Activated CD4-positive, CD25-positive, alpha-beta regulatory T cell treated with anti-CD3 and anti-CD28 coated beads, Interleukin-2, amount 50 U/mL, for 72 hours (primary cell): ENCODE measurements at places on chromosomes 4 and X.

DNA sequence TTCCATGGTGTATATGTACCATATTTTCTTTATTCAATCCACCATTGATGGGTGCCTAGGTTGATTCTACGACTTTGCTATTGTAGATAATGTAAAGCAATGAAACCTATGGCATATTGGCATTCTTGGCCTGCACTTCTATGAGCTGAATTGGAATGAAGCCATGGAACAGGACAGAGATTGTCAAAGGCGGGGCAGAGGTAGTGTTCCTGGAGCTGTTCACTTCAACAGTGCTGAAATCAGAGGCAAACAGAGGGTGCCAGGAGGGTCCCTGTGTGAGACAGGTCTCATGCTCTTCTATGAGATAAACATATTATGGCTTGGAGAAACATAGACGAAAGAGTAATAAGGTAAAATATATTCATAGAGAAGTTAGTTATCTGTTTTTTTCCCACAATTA lies 342.6 kb upstream of the VCX start:
- DNase-seq, result no peak

GRCh38 chr4:3337357-3337732 lies 44.5 kb downstream of the RGS12 start:
- no peak for DNase-seq

- no peak for DNase-seq
Measured at GRCh38 chr4:26692014-26692726, 108.3 kb downstream of the TBC1D19 start.

- DNase-seq, result no peak
Measured at GRCh38 chr4:149727663-149728062, 88.0 kb downstream of the IQCM start.

DNA sequence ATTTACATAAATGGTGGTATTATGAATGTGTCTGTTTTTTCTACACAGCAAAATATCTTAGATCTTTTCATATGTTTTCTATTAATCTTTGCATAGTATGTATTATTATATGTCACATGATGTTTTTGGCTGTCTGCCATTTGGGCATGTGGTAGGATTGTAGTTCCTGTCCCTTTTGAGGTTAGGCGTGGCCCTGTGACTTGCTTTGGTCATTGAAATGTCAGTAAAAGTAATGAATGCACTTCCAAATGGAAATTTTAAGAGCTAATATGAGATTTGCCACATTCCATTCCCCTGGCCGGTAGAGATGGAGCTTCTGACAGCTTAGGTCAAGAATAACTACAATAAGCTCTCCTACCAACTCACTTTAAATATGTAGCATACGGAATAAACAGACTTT lies 45.1 kb downstream of the JADE3 start:
- no peak for DNase-seq

DNA sequence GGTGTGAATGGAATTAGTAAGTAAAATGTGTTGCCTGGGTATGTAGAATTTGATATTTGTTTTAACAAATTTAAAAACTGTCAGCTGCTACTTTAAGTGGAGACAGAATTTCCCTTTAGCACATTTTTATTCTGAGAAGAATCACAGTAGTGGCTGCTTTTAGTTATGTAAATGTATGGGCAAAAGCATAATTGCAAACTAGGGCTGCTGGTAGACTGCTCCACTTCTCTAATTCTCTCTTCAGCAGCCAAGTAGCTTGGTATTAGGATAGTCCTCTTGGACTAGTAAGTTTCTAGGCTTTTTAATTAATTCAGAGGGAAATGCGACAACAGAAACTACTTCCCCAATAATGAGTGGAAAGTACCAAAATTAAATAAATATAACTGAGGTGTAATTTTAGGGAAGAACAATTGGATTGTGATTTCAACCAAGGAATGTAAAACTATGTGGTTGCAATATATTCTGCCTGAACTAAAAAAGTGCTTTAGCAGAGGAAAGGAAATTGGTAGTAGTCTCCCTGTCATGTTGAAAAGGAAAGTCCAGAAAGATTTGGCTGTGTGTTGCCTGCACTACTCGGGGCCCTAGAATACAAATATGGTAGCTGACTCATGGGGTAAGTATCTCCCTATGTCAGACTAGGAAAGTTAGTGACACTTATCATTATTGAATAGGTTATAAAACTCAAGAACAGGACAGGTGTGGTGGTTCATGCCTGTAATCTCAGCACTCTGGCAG lies 9.2 kb upstream of the EIF4E start:
- DNase-seq, result no peak

GRCh38 chr4:144906181-144906925 lies 191.6 kb downstream of the ANAPC10 start:
- no peak for DNase-seq

DNA sequence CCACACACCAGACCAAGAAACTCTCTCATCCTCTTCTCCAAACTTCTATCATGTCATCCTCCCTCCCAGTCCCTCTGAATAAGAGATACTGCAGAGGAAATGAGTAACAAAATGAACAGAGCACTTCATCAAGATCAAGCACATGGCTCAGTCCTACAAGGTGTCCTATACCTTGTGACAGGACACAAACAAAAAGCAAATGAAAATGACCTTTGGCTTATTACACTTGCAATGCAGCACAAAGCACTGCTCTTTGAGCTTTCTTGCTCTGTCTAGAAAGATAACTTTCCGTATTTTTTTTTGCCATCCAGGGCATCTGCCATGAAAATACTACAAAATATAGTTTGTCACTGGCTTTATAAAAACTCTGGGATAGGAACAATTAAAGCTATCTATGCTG lies 402.7 kb downstream of the HNRNPD start:
- DNase-seq, result no peak

GRCh38 chrX:48522291-48522690 lies 683 bp downstream of the EBP start:
- DNase-seq, result no peak

GRCh38 chrX:103817502-103817901 lies 14.6 kb downstream of the RAB9B start:
- DNase-seq, result no peak

DNA sequence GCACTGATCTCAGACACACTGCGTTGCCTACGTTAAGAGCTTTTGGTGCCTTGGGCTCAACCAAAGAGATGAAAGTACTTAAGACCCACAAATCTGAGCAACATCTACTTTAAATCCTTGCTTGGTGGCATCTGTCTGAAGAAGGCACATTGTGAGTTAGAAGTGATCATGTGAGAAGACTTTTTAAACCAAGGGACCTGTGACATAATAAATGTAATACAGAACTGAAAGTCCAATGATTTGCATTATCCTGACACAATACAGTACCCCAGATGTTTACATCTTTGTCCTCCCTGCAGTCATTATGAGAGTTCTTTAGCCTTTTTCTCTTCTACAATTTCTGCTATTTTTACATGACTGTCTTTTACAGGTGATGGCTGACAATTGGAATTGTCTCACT lies 96.7 kb upstream of the FTHL17 start:
- no peak for DNase-seq

DNA sequence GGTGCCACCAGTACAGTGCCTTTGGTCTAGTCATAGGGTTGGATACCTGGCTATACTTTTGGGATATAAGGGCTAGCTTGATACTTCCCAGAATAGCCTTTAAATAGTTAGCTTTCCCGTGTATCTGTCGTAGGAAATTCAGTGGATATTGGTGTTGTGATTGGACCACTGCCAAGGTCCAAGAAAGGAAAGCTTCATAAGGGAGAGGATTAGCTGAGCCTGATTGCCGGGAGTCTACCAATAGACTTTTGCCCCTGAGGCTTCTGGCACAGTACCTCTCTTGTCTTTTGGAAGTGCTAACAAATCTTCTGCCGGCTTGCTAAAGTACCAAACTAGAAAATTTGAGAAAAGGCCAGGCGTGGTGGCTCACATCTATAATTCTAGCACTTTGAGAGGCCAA lies 350.6 kb downstream of the CHIC1 start:
- no peak for DNase-seq

- DNase-seq, result no peak
Measured at GRCh38 chrX:43882294-43882681, at the start of gene MAOB. Gene MAOB (minus strand): TSS chrX:43882450. CDS start chrX:43882299, 151 bp downstream.

- DNase-seq, result no peak
Measured at GRCh38 chr4:108477527-108478108, 142.8 kb upstream of the RPL34 start.

- DNase-seq, result no peak
Measured at GRCh38 chr4:142832022-142832421, 14.1 kb downstream of the INPP4B start.

GRCh38 chr4:10666616-10667015 lies 18.0 kb downstream of the CLNK start:
- no peak for DNase-seq

DNA sequence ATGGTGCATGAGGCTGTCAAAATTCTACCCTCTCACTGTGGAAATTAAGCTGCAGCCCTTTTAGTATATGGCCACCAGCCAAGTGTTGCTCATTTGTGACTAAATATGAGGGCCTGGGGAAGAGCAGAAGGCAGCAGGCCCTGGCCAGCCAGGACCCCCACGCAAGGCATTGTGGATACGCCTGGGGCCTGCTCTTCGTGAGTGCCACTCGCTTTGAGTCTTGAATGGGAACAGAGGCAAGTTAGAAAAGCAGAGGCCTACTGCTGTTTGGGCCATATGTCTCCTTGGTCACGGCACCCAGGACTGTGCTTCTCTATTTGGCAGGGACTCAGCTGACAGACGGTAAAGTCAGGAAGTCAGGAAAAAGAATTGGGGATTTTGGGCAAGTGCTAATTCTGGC lies 10.9 kb downstream of the RTL5 start:
- DNase-seq, result no peak

GRCh38 chrX:125378205-125378604 lies 58.5 kb downstream of the TEX13C start:
- DNase-seq, result no peak

- no peak for DNase-seq
Measured at GRCh38 chr4:162104459-162105124, 59.2 kb downstream of the FSTL5 start.

DNA sequence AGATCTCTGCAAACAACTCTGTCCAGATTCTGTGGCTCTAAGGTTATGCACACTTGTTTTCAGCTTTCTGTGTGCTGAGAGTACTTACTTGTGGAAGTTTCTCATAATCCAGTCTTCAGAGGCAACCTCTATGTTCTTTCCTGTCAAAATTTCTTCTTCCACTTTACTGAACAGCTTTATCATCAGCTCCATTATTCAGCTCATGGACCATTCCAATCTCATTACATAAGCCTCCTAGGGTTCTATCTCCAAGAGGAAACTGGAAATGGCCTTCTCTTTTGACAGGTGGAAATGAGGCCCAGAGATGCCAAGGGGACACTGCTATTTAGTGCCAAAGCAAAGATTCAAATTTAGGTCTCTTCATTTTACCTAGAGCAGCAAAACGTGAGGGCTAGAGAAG lies 61.3 kb downstream of the CHRDL1 start:
- DNase-seq, result no peak

GRCh38 chr4:74431113-74431826 lies 13.7 kb upstream of the AREG start:
- DNase-seq, result no peak

DNA sequence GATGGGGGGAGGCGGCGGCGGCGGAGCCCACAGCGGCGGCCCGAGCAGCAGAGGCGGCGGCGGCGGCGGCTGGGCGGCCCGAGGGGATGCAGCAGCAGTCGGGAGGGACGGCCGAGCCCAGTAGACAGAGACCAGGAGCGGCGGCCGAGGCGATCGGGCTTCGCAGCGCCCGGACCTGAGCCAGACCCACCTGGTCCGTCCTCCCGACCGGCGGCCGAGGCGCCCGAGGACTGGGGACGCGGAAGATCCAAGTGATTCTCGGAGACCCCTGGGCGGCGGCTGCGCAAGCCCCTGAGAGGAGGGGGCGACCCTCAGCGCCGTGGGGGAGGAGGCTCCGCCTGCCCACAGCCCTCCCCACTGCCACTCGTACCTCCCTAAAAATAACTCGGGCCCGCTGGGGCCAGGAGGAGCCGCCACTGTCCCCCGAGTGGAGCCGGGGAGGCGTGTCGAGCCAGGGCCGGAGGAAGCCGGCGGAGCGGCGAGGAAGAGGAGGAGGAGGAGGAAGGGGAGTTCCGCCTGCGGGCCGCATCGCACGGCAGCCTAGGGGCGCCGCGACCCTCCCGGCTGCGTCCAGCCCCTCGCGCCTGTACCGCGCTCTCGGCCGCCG lies 608 bp downstream of the RAPGEF2 start:
- peak; percentile 57 for DNase-seq

DNA sequence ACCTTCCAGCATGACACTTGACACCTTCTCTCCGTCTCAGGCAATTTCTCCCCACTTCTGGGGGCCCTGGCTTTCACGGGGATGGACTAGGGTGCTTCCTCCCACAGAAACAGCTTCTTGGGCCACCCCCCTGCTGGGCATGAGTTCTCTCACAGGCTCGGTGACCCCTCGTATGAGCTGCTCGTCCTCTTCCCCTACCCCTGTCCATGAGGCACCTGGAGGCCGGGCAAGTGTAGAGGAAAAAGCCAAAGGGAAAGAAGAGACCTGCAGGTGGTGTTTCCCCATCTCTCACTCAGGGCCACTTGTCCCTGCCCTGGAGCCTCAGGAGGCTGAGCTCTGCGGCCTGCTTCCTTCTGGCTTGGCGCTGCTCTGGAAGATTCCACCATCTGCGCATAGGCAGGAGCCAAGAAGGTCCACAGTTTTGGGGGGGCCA lies 1.9 kb upstream of the RGS12 start:
- DNase-seq, result no peak

GRCh38 chr4:13240066-13240465 lies 244.1 kb downstream of the RAB28 start:
- no peak for DNase-seq
